ENCODE measurements at places on chromosomes 1 and 21. TPM values are rescaled to one million over a fixed set of nuclear protein-coding genes. Genes with fewer than 3 reads are reported as not detected.
A peak's percentile ranks its signal among the peaks of the same experiment; 100 is the strongest.

The TMEM61 gene
- 1.0 TPM for polyA plus RNA-seq

The HES3 gene
- not detected for polyA plus RNA-seq

The FMN2 gene
- not detected for polyA plus RNA-seq

The TAS1R1 gene
- not detected for polyA plus RNA-seq

The PIGK gene
- 16.7 TPM for polyA plus RNA-seq

The SYT14 gene
- 8.3 TPM for polyA plus RNA-seq

DNA sequence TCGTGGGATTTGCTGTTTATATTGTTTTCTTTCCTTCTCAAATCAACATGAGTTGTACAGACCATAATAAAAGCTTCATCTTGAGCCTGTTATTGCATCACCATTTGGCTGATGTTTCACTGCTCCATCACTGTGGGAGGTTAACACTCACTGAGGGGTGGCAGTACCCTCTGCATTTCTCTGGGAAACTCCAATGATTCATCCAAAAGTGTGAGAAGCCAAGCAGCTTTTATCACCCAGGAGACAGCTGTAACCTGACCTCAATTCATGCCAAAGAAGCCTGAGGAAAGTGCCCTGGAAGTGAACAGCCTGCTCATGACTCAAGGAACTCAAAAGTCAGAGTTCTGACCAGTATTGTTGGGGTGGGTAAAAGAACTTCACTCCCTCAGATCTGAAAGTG, 84.1 kb downstream of the GPR88 start:
- no peaks in the 10 kb centered on the region for H3K36me3 ChIP-seq
- DNase-seq, result no peak
- H3K4me1 ChIP-seq, result no peaks in the 10 kb centered on the region
- no peak overlapping the region for H3K4me3 ChIP-seq
- H3K27ac ChIP-seq, result no peak overlapping the region
- no peaks in the 10 kb centered on the region for H3K27me3 ChIP-seq

- H3K27ac ChIP-seq, result no peak overlapping the region
- no peak for DNase-seq
- H3K4me1 ChIP-seq, result peaks cover 8% of the 10 kb centered on the region
- H3K36me3 ChIP-seq, result peaks cover 6% of the 10 kb centered on the region
- H3K27me3 ChIP-seq, result no peaks in the 10 kb centered on the region
These were observed 7.9 kb upstream of the AMPD1 start for GRCh38 chr1:114703242-114703641.

- no peak for DNase-seq
- no peak overlapping the region for H3K27ac ChIP-seq
- no peaks in the 10 kb centered on the region for H3K36me3 ChIP-seq
- H3K4me1 ChIP-seq, result peaks cover 27% of the 10 kb centered on the region
- H3K4me3 ChIP-seq, result no peak overlapping the region
These were observed 58.9 kb downstream of the WLS start for GRCh38 chr1:68173283-68173935.

DNA sequence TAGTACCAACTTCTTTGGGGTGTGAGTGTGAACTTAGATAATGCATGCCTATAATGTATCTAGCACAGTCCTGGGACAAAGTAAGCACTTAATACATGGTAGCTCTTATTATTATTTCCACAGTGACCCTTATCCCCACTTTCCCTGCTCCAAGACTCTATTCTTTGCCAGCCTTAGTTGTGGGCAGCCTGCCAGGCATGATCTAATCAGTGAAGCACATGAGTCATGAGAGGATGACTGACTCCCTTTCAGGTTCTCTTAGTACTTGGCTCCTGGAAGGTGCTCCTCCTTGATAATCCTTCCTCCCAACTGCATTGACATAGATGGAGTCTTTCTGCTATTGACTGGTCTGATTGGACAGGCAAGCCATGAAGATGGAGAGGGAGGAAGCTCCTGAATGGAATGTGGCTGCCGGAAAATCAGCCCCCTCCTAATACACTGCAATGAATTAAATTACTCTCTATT, 17.4 kb upstream of the GNG12 start:
- H3K27ac ChIP-seq, result peak overlapping the region; percentile 60
- no peaks in the 10 kb centered on the region for H3K27me3 ChIP-seq
- DNase-seq, result no peak
- H3K4me3 ChIP-seq, result no peak overlapping the region
- peaks cover 36% of the 10 kb centered on the region for H3K4me1 ChIP-seq

- H3K27me3 ChIP-seq, result no peaks in the 10 kb centered on the region
- no peak for DNase-seq
- H3K4me3 ChIP-seq, result no peak overlapping the region
- no peak overlapping the region for H3K27ac ChIP-seq
These were observed 9.0 kb upstream of the EPS8L3 start for GRCh38 chr1:109772658-109773202.

DNA sequence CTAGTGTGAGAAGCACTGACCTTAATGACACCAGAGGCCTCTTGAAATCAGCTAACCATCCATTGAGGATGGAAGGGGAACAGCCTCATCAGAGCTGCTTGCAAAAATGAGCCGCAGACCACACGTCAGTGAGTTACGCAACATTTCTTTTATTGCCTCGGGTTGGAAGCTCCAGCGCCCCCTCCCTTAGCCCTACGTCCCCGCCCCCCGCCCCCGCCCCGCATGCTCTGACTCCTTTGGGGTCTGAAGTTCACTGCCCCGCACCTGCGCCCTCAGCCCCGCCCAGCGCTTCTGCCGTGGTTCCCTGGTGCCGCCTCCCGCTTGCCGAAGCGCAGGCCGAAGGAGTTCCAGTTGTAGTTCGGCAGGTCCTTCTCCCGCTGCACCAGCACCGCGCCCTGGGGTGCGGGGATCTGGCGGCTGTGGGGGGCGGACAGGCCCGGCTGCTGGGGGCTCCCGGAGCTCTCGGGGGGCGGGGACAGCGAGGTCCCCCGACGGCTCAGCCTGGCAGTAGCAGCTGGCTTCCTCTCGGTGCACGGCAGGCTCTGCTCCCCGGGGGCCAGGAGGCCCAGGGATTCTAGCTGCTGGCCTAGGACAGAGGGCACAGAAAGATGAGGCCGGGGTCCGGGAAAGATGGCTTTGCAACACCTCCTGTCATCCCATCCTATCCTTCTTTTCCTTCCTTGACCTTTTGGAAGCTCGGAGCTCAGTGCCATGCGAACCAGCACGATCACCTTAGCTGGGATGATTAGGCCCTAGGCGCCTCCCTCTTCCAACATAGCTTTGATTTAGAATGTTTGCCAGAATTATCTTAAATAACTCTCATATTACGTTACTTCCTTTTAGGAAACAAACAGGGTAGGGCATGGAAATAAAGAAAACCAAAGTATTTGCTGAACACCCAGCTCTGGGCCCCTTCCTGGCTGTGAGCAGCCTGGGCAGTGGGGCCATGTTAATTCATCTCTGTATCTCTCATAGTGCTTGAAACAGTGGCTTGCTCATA, 5.8 kb downstream of the KISS1 start:
- peaks cover 14% of the 10 kb centered on the region for H3K27me3 ChIP-seq
- no peak for DNase-seq
- no peaks in the 10 kb centered on the region for H3K36me3 ChIP-seq
- no peak overlapping the region for H3K27ac ChIP-seq

- H3K4me1 ChIP-seq, result no peaks in the 10 kb centered on the region
- no peaks in the 10 kb centered on the region for H3K27me3 ChIP-seq
- H3K4me3 ChIP-seq, result no peak overlapping the region
- no peak for DNase-seq
- no peaks in the 10 kb centered on the region for H3K36me3 ChIP-seq
These were observed 165.3 kb downstream of the TOMM20 start for GRCh38 chr1:234963180-234963903.

GRCh38 chr1:65206836-65207235, 58.8 kb downstream of the AK4 start:
- peaks cover 3% of the 10 kb centered on the region for H3K36me3 ChIP-seq
- H3K27me3 ChIP-seq, result no peaks in the 10 kb centered on the region
- H3K27ac ChIP-seq, result no peak overlapping the region
- no peak overlapping the region for H3K4me3 ChIP-seq
- no peaks in the 10 kb centered on the region for H3K4me1 ChIP-seq

DNA sequence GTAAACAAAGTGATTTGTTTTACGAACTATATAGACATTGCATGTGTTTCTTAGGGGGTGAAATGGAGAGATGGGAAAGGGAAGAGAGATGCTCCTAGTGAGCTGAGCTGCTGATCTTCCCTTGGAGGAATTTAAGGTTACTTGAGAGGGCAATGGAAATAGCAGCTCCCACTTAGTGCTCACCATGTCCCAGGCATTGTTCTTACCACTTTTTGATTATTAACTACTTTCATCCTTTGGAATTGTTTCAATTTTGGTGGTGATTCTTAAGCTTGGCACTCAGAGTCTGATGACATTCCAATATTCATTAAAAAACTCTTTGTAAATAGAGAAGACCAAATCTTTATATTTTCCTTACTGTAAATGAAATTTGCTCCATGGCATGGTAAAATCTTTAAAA, 124.9 kb downstream of the ITSN1 start:
- H3K4me3 ChIP-seq, result no peak overlapping the region
- DNase-seq, result no peak
- H3K27me3 ChIP-seq, result no peaks in the 10 kb centered on the region
- peaks cover 8% of the 10 kb centered on the region for H3K36me3 ChIP-seq

- H3K27me3 ChIP-seq, result no peaks in the 10 kb centered on the region
- no peak overlapping the region for H3K4me3 ChIP-seq
These were observed 83.0 kb downstream of the GPR161 start for GRCh38 chr1:168053681-168054080.

DNA sequence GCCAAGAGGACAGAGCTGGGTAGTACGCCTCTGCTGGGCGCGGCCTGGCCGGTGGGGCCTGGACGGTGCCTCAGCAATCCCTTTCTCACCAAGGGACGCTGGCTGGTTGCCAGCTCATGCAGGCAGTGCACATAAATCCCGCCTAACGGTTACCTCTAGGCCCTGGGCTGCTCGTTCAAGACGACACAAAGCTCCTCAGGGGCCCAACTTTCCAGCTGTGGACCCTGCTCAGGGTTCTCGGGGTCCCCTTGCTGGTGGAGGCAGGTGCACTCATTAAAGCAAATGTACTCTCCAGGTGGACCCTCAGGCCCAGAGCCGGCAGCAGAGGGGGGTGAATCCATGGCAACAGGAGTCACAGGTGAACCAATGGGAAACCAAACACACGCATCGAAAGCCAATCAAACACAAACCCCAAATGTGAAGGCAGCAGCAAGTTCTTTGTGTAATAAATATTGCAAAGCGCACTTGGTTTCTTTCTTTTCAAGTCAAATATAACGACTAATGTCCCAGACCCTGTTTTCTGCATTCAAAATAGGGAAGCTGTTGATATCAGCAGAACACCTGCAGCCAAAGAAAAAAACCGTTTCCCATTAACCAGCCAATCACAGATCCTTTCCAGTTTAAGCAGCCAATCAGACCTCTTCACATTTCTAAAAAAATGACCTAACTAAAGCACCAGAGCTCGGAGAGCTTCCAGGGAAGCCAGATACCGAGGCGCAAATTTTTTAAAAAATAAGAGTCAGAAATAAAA, 26.1 kb upstream of the CLSTN1 start:
- H3K4me3 ChIP-seq, result no peak overlapping the region
- no peaks in the 10 kb centered on the region for H3K27me3 ChIP-seq
- no peak for DNase-seq
- peaks cover 18% of the 10 kb centered on the region for H3K4me1 ChIP-seq
- H3K27ac ChIP-seq, result no peak overlapping the region
- peaks cover 17% of the 10 kb centered on the region for H3K36me3 ChIP-seq

- no peak overlapping the region for H3K4me3 ChIP-seq
- no peak for DNase-seq
- no peak overlapping the region for H3K27ac ChIP-seq
- H3K27me3 ChIP-seq, result no peaks in the 10 kb centered on the region
- no peaks in the 10 kb centered on the region for H3K36me3 ChIP-seq
These were observed 87.3 kb downstream of the TBX15 start for GRCh38 chr1:118900643-118901440.

DNA sequence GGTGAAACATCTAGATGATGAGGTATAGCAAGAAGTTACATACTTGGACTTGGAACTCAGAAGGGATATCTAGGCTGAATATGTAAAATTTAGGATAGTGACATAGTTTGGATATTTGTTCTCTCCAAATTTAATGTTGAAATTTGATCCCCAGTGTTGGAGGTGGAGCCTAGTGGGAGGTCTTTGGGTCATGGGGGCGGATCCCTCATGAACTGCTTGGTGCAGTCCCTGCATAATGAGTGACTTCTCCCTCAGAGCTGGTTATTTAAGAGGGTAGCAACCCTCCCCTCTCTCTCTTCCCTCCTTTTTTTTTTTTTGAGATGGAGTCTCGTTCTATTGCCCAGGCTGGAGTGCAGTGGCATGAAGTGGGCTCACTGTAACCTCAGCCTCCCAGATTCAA, 15.5 kb downstream of the ST3GAL3 start:
- no peak for DNase-seq
- no peak overlapping the region for H3K27ac ChIP-seq
- no peaks in the 10 kb centered on the region for H3K27me3 ChIP-seq
- no peak overlapping the region for H3K4me3 ChIP-seq
- no peaks in the 10 kb centered on the region for H3K36me3 ChIP-seq

GRCh38 chr1:184568148-184568547, 181.3 kb downstream of the C1orf21 start:
- H3K27ac ChIP-seq, result no peak overlapping the region
- peaks cover 4% of the 10 kb centered on the region for H3K36me3 ChIP-seq
- H3K4me3 ChIP-seq, result no peak overlapping the region
- H3K27me3 ChIP-seq, result no peaks in the 10 kb centered on the region
- H3K4me1 ChIP-seq, result no peaks in the 10 kb centered on the region

DNA sequence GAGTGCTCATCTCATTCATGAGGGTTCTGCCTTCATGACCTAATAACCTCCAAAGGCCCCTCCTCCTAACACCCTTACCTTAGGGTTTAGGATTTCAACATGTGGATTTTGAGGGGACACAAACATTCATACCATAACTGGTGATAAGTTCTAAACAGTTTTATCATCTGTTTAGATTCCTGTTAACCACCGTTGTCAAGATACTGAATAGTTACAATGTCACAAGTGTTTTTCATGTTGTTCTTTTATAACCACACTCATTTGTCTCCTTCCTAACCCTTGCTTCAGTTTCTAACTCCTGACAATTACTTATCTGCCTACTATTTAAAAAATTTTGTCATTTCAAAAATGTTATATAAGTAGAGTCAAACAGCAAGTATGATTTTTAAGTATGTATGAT, 86.0 kb downstream of the NCAM2 start:
- H3K36me3 ChIP-seq, result no peaks in the 10 kb centered on the region
- no peak for DNase-seq
- H3K4me3 ChIP-seq, result no peak overlapping the region
- no peak overlapping the region for H3K27ac ChIP-seq

DNA sequence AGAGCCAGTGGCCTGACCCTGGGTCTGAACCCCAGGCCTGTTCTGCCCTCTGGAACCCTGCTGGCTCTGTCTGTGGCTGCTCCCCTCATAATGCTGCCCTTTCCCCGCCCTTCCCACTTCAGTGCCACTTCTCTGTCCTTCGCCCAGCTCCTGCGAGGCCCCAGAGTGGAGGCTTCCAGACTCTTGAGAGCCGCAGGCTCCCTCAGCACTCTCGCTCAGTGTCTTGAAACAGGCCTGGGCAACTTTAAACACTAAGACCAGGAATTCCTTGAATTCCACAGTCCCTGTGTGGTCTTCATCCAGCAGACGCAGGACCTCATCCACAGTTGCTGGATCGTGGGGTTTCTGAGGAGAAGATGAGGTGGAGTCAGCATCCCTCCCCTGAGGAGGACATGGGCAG, 3.5 kb downstream of the CRNN start:
- H3K27me3 ChIP-seq, result no peaks in the 10 kb centered on the region
- H3K4me3 ChIP-seq, result no peak overlapping the region
- no peak for DNase-seq
- no peaks in the 10 kb centered on the region for H3K36me3 ChIP-seq
- no peak overlapping the region for H3K27ac ChIP-seq

All from keratinocyte (primary cell).